ENCODE measurements at places on chromosomes 1 and 21.

- no peak for DNase-seq
Measured at GRCh38 chr1:207659545-207660153, 14.7 kb downstream of the CR1L start.

DNA sequence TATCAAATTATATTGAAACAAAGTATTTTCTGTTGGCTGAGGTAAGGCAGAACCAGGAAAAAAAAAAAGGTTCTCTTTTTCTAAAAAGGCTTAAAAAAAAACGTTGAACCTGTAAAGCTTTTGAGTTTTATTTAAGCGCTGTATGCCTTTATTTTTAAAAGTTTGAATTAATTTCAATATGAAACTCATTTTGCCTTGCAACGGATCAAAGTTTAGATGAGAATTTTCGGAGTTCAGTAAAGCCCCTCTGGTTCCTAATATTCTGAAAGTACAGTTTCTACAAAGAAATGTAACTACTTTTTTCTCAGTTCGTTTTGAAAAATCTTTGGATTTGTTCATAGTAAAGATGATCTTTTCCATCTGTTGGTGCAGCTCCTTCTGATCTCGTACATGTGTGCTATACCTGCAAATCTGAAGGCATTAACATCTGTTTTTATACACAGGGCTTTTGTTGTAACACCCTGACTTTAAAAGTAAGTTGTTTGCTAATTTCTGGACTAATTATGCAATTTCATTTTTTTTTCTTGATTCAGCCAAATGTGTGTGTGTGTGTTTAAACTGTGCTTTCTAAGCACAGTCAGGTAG, 1.7 kb downstream of the ZBTB18 start:
- no peak for DNase-seq

DNA sequence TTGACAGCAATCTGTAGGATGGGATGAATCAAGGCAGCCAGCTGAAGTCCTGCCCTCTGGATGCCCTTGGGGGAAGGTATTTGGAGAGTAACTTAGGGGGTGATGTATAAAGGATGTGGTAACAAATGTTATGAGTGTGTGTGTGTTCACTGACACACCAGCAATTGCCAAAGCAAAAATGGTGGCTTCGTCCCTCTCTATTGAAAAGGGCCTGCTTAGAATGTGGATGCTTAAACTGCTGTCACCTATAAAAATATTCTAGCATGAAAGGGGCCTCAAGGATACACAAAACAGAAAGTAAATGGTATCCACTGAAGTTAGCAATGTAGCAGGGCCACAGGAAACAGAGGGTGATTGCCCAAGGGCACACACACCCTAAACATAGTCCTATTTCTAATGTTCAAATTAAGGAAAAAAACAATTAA, 15.1 kb upstream of the AIM2 start:
- no peak for DNase-seq

DNA sequence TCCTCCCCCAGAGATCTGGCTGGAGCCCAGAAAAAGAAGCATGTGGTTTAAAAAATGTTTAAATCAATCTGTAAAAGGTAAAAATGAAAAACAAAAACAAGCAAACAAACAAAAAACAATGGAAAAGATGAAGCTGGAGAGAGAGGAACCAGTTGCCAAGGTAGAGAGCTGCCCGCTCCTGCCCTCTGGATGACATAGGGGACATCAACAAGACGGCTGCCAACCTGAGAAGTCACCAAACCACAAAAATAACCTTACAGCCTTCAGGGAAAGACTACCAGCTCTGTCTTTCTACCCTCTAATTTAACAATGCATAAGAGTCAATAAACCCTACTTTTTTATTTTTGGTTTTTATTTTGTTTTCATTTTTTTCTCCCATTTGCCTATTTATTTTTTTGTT, 8.5 kb upstream of the IPO9 start:
- DNase-seq = no peak

DNA sequence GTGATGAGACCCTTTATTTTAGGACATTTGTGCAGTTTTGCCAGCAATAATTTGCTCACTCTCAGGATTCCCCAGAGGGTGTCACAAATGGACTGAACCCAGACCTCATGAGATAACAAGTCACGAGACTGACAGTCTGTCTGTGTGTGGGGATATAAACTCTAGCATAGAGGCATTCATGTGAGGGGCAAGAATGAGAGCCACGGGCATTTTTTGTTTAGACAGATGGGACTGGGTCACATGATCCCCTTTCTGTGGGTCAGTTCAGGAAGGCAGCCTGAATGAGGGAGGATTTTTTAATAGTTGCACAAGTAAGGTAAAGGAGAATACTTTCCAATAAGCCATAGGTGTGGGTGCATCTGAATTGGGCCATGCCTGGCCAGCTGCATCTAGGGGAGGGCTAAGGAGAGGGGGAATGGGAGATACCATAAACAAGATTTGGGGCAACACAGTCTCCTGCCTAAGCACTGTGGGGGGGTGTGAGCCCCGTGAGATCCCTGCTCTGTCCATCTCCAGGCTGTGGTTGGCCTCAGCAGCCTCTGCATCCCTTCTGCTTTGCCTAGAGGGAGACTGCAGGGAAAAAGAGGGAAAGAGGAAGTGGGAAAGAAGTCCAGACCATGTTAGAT, 66.6 kb downstream of the NAV1 start:
- DNase-seq = no peak

- no peak for DNase-seq
Measured at GRCh38 chr1:200317236-200317635, 92.6 kb downstream of the ZNF281 start.

- DNase-seq = no peak
Measured at GRCh38 chr1:8364528-8365442, 46.9 kb downstream of the SLC45A1 start.

- DNase-seq = no peak
Measured at GRCh38 chr1:11352816-11353799, 80.1 kb downstream of the UBIAD1 start.

GRCh38 chr1:153520818-153521476, 14.8 kb downstream of the S100A6 start:
- no peak for DNase-seq

DNA sequence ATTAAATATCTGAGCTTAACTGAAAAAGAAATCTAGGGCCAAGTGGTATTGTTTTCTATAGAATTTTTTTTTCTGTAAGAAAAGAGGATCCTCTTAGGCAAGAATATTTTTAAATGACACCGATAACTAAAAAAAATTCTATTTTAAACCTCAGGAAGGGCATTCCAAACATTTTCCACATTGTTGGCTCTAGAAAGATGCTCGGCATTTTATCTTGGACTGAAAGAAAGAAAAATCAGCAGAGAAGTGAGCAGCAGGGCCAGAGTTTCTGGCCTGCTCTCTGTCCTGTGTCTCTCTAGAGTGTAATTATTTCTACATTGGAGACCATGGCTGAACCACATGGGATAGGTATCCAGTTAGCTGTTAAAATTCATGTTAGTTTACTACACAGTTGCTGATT, 192.5 kb upstream of the GREM2 start:
- no peak for DNase-seq

GRCh38 chr1:236168716-236169429, 26.5 kb downstream of the GPR137B start:
- no peak for DNase-seq

DNA sequence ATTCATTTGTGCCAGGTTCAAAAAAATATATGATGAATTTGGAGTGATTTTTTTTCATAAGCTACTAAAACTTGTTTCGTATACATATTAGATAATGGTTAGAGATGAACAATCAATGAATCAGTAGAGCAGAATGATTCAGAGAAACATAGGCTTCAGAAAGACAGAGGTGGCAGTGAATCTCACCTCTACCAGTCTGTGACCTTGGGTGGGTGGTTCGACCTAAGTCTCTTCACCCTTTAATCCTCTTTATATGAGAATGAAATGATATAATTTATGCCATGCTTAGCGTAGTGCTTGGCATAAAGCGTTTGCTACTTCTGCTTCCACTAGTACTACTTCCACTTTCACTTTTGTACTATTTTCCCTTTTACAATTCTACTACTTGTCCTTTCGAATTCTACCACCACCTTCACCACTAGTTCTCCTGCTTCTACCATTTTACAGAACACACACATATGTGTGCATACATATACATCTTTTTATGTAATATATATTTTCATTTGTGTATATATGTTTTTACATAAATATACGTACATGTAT, 45.1 kb downstream of the FYB2 start:
- DNase-seq = no peak

GRCh38 chr1:209742409-209743144, 13.3 kb upstream of the TRAF3IP3 start:
- DNase-seq = no peak

DNA sequence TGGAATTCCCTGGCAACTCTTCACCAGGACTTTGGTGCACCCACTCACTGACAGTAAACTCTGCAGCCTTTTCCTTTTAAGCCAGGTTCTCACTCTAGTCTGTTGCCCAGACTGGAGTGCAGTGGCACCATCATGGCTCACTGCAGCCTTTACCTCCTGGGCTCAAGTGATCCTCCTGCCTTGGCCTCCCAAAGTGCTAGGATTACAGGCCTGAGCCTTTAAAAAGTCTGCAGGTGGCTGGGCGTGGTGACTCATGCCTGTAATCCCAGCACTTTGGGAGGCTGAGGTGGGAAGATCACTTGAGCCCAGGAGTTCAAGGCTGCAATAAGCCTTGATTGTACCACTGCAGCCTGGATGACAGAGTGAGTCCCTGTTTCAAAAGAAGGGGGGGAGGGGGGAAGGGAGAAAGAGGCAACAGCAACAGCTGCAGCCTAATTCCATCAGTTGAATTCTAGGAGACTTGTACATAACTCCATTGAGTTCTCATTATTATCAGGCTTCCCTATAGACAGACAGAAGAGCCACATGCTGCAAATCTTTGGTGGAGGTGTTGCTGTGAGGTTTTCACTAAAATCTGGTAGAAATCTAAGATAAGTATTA, 8.1 kb upstream of the HNRNPR start:
- no peak for DNase-seq

DNA sequence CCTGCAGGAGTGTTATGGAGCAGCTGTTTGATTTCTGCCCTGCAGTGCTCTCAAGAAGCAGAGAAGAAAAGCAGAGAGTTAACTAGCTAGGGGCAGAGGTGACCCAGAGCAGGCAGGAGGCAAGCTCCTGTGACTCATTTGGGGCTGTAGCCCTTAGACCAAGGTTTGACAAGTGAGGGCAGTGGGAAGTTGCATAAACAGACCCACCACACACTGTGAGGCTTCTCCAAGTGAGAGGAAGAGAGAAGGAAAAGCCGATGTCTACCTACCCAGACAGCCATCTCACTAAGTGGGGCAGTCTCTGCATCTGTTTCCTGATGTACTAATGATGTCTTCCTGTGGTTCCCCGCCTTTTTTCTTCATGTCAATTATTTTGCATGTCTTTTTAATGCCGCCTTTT, 159.9 kb upstream of the NR5A2 start:
- no peak for DNase-seq

Measured in stimulated activated naive B cell treated with anti-CD40 and anti-IgM and Interleukin-4, amounts not matched to agents 10 μg/mL and 1 μg/mL and 100 μg/mL, for 72 hours (primary cell).